Fibroblast of lung (primary cell): ENCODE measurements at places on chromosomes 3 and 15.

GRCh38 chr3:150450916-150451315 is 42.8 kb downstream of the TSC22D2 start:
- no peak for DNase-seq

GRCh38 chr15:99450896-99451358 is 114.9 kb upstream of the MEF2A start:
- peak; percentile 86 for DNase-seq

- DNase-seq = peak; percentile 14
Measured at GRCh38 chr3:183375337-183375736, 53.1 kb downstream of the MCF2L2 start.

GRCh38 chr3:111667170-111667569 is 72.0 kb upstream of the ZBED2 start:
- no peak for DNase-seq

GRCh38 chr3:4474683-4475490 is 7.8 kb upstream of the SUMF1 start:
- peak; percentile 79 for DNase-seq

DNA sequence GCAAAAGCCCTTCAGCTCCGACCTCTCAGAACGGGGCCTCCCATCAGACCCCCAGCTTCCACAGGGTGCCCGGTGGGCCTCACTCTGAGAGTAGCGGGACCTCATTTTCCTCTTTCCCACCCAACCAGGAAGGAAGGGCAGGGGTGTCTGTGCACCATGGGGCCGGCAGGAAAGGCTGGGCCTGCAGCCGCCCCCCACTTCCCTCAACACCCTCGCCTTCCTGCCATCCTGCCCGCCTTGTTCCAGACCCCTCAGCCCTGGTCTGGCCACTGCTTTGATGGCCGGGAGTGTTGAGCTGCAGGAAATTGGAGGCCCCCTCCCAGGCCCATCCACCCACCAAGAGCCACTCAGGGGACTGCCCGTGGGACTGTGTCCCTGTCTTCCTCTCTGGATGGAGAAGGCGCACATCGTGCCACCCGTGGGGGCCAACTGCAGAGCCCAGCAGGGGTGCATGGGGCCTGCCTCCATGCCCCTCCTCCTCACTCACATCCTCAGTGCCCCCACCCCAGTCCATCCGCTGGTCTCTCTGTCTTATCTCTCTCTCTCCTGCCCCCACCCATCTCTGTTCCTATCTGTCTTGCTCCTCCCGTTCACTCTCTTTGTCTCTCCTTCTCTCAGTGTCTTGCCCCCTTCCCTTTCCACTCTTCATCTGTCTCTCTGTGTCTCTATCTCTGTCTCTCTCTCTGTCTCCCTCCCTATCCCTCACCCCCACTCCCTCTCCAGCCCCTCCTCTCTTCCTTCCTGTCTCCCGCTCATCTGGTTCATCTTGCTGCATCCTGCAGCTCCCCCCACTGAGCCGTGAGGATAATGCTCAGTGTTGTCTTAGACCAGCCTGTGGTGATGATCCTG is 1.8 kb upstream of the PLXND1 start:
- DNase-seq = peak; percentile 66

GRCh38 chr15:39154776-39155175 is 426.1 kb upstream of the THBS1 start:
- no peak for DNase-seq

DNA sequence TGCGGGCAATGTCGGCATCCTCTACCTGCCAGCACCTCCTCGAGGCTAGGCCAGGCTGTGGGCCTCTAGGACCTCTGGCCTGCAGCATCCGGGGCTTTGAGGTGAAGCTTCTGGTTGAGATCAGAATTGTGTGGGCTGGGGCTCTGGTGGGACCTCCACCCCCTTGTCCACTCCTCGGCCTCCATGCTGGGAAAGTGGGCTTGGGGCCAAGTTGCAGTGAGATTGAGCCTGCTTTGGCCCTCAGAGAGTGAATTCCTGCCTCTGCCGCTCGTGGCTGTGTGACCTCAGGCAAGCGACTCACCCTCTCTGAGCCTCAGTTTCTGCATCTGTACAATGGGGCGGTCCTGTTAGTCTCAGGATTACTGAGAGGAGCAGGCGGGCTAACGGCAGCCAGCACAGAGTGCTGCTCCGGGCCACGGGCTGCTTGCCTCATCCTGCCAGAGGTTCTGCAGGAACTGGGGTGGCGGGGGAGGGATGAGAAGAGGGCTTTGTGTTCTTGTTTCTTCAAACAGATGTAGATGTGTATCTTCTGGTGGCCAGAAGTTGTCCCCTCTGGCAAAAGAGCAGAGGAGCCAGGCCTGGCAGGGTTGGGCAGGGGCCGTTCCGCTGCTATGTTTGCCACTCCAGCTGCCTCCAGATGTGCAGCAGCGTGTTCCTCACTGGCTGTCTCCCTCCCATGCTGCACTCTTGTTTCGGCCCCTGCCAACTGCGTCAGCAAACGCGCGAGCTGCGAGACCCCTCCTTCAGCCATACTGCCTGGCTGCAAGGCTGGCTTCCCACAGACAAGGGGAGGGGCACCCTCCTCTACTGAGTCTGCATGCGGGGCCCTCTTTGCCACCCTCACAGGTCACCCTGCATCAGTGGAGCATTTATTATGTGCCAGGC is 33.7 kb downstream of the FBLN2 start:
- DNase-seq = peak; percentile 61

- peak; percentile 76 for DNase-seq
Measured at GRCh38 chr3:189772584-189772983, 141.4 kb downstream of the TP63 start.

GRCh38 chr15:61101543-61101942 is 127.6 kb downstream of the RORA start:
- DNase-seq = no peak

DNA sequence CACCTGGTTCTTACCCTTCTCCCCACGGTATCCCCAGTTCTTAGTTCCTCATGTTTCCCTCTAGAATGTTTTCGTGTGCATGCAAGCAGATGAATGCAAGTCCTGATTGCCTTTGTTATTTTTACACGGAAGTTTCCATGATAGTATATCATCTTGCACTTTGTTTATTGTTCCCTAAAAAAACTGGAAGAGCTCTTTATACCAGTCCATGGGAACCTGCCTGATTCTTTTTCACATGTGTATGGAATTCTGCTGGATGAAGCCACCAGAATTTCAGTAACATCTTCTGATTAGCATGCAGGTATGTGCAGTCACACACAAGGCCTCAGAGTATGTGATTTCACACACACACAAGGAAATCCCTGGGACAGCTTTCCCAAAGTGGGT is 16.0 kb upstream of the LRRK1 start:
- no peak for DNase-seq

DNA sequence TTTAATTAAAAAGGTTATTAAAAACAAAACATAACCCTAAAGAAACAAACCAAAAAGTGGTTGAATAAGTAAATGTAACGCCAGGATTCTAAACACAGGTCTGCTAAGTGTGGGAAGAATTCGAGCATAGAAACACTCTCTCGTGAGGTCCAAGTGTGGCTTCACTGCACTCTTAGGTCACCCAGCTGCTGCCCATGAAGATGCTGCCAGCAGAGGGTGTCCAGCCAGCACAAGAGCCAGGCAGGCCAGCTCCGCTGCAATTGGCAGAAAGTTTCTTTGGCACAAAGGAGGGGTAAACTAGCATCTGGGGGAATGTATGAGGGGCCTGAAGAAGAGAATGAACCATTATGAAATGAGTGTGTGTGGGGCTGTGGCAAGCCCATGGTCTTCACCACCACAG is 215.7 kb upstream of the FEZF2 start:
- DNase-seq = no peak

DNA sequence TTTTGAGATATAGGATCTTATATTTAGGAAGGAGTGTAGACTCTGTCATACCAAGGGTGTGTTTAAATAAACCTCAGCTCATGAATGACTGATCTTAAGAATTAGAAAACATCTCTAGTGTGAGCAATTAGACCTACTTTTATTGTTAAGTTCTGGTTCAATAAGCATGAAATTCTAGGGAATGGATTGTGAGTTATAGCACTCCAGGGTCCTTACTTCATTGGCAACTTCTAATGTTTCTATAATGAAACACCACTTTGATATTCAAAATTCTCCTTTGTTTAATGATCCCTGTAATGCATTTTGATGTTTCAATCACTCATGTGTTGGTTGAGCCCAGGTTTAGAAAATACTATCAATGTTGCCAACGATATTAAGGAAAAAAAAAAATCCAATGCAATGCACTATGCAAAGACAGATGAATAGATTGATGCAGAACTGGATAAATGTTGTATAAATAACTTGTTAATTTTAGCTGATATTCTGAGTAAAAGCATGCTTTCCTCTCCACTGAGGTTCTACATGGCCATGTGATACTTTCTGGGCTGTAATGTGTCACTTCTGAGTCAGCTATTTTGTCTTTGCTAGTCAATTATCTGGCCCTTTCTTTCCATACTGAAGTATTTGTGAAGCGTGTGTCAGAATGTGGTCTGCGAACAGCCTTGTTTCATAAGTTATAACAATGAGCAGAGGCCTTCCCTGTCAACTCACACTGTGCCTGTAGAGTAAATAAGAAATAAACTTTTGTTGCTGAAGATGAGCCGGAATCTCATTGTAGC is 1035.9 kb downstream of the PLOD2 start:
- DNase-seq = no peak

DNA sequence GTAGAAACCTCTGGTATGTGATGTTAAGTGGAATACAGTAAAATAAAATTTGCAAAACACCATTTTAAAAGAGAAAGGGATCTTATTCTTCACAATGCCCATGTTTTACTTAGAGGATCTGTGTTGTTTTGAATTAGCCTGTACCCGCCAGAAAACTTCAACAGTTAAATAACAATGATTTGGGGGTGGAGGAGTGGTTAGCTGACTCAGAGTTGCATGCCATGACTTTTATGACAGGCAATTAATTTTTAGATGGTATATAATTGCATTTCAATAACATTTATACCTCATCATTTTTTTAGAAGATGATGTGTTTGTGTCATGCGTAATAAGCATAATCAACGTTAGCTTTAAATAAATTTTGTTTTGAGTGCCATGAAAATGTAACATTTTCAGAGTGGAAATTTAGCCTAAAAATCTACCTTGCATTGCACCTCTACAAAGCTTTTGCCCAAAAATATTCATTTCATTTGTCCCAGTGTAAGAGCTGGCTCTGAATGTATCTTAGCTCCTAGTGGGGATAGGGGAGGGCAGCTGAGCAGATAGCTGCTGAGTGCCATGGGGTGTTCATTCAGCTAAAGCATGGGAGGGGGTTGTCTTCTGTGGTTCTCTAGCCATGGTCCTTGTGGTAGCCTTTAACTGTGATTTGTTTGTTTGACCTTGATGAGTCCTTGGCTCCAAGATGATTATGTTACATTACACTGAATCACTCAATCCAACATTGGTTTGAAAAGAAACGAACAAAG is 379.8 kb downstream of the LPP start:
- DNase-seq = peak; percentile 28

GRCh38 chr3:54326951-54327350 is 204.6 kb downstream of the CACNA2D3 start:
- DNase-seq = no peak

GRCh38 chr3:173730391-173730790 is 332.8 kb downstream of the NLGN1 start:
- DNase-seq = peak; percentile 24

DNA sequence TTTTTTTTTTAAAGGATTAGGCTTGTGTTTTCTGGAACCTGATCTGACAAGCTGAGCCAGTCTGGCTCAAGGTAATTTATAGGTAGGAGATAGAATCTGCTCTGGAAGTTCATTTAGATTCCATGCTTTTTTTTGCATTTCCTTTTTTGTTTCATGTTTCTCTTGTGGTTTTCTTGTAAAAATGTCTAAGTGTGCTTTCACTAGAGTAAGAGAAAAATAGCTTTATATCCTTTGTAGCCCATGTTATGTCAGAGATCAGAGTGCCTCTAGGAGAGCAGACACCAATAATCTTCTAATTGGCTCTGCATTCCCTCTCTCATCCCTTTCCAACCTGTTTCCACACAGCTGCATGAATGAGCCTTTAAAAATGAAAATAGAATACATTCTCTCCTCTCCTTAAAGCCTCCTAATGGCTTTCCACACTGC is 389.8 kb upstream of the KCNMB2 start:
- DNase-seq = no peak

GRCh38 chr3:128858167-128858566 is 21.3 kb upstream of the ACAD9 start:
- DNase-seq = no peak

GRCh38 chr3:80338366-80338765 is 570.6 kb upstream of the ROBO1 start:
- peak; percentile 20 for DNase-seq

DNA sequence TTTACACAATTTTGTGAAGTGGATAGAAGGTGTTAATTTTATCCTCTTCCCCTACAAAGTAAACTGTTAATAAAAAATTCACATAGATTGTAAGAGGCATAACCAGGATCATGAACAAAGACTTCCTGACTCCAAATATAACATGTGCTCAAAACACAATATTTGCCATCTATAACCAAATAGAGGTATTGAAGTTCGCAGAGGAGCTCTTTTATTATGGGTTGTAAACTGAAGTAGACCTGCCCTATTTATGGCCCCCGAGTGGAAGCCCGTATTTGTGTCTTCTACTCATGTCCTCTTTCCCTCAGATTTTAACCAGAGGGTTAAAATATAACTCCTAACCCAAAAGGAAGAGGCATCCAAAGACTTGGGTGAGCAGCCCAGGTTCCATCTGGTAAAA is 285.6 kb upstream of the COL8A1 start:
- DNase-seq = no peak

GRCh38 chr15:77495838-77496596 is 75.3 kb downstream of the HMG20A start:
- peak; percentile 36 for DNase-seq

DNA sequence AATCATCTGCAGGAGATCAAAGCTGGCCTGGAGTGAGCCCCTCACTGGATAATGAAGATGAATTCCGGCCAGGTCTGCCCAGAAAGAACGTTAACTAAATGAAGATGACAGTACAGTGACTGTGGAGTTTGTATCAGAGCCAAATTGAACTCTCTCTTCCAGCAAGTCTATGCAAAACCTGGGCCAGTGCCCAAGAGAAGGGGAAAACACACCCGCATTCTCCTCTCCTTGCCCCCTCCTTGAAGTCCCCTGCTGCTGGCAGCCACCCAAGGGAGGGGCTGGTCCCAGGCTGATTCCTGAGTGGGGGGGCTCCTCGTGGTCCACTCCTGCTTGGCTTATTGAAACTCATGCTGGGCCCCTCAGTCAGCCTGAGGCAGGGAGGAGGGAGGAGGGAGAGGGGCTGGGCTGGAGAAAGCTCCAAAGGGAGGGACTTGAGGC is 155.7 kb downstream of the RAB11A start:
- peak; percentile 39 for DNase-seq

DNA sequence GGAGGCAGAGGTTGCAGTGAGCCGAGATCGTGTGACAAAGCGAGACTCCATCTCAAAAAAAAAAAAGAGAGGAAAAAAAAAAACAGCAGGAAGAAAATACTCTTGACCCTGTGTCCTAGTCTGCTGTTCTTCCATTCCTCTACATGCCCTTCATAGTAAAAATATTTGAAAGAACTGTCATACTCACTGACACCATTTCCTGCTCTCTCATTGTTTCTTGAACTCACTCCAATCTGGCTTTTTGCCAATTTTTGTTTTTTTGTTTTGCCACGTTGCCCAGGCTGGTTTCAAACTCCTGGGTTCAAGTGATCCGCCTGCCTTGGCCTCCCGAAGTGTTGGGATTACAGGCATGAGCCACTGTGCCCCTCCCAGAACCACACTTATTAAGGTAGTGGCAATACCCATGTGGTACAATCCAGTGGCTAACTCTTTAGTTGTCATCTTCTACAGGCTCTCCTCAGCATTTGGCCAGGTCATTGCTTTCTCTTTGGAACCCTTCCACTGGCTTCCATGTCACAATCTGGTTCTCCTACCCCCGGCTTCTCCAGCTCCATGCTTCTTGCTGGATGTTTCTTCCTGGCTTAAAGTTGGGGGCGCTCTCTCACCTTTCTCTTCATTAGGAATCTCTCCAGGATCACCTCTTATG is 238.2 kb upstream of the C2CD4B start:
- peak; percentile 69 for DNase-seq

GRCh38 chr15:69876064-69876940 is 221.4 kb downstream of the TLE3 start:
- DNase-seq = no peak
